ENCODE measurements at places on chromosomes 4 and X. TPM values are rescaled to one million over a fixed set of nuclear protein-coding genes. Genes with fewer than 3 reads are reported as not detected.

Gene PABPC4L
- 14.8 TPM for total RNA-seq

GRCh38 chrX:116267511-116268040 is 97.0 kb downstream of the AGTR2 start:
- no peak for DNase-seq

GRCh38 chrX:48530736-48531135 is 8.8 kb upstream of the TBC1D25 start:
- no peak for DNase-seq

DNA sequence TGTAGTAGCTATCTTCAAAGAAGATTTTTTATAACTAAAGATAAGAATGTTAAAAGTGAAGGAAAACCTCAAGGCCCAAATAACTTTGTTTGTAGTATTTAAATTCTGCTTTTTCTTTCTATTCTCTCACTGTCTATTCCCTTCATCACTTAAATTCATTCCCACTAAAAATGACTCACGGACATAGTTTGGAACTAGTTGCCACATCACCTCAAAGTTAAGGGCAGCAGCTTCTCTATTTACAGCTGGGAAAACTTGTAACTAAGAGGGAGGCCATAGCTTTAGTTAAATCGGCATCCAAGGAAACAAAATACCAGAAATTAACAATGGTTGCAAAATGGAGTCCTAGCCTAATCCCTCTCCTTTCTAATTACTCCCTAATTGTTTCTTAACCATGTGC is 325.4 kb upstream of the MAGEB2 start:
- DNase-seq = no peak

GRCh38 chr4:138405466-138405891 is 163.3 kb upstream of the SLC7A11 start:
- DNase-seq = no peak

Gene SPIN2A
- 5.3 TPM for total RNA-seq

DNA sequence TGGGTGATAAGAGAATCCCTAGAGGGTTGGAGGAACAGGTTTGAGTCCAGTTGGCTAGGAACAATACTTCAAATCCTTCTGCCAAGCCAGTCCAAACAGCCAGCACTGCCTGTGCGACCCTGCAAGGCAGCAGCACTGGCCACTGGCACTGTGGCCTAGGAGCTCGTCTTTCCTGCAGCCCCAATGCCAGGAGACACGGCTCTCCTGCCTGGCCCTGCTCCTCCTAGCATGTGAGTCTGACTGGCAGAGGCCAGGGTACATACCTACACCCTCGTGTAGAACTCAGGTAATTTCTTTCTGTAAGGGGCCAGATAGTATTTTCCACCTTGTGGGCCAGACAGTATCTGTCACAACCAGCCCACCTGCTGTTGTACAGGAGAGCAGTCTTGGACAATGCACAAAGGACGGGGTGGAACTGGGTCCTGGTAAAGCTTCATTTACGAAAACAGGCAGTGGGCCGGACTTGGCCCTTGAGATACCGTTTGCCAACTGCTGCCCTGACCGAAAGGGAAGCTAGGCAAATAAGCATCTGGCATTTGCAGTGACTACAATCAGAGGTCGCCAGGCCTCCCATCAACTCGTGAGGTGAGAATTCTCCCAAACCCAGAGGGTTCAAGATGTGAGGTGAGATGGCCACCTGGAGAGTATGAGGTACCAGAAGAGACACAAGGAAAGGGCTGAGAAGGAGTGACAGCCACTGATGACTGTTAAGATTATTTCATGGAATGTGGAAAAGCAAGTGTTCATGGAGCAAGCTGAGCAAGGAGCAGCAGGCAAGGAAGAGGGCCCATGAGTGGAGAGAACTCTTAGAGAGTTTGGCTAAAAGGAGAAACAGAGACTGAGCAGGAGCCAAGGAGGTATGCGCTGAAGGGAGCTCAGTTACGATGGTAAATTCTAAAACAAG is 29.8 kb upstream of the IRAK1 start:
- DNase-seq = no peak

Gene DSPP
- not detected for total RNA-seq

Measured in mesothelial cell of epicardium (in vitro differentiated cells).